ENCODE measurements at places on chromosomes 4 and X. TPM values are rescaled to one million over a fixed set of nuclear protein-coding genes. Genes with fewer than 3 reads are reported as not detected.
A peak's percentile ranks its signal among the peaks of the same experiment; 100 is the strongest.

DNA sequence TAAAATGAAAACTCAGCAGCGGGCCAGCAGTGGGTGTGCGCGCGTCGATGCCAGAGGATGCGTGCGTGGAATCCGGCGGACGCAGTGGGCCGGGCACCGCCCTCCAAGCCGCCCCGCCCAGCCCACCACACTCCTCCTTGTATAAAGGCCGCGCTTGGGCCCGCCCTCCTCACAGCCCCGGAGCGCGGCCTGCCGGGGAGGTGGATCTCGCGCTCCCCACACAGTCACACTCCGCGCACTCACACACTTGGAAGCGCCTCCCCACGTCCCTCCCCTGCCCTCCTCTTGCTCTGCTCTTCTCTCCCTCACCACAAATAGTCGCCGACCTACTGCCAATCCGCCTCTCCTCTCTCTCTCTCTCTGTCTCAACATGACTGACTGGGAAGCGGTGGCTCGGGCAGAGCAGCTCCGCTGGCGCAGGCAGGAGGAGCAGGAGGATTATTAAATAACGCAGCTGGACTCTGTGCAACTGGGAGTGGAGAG, at the start of gene CCSER1:
CCSER1 (plus strand) TSS at position 172 of the 483 bp plus-strand sequence.
- no peak for DNase-seq

The PLS3 gene
- 80.5 TPM for total RNA-seq

DNA sequence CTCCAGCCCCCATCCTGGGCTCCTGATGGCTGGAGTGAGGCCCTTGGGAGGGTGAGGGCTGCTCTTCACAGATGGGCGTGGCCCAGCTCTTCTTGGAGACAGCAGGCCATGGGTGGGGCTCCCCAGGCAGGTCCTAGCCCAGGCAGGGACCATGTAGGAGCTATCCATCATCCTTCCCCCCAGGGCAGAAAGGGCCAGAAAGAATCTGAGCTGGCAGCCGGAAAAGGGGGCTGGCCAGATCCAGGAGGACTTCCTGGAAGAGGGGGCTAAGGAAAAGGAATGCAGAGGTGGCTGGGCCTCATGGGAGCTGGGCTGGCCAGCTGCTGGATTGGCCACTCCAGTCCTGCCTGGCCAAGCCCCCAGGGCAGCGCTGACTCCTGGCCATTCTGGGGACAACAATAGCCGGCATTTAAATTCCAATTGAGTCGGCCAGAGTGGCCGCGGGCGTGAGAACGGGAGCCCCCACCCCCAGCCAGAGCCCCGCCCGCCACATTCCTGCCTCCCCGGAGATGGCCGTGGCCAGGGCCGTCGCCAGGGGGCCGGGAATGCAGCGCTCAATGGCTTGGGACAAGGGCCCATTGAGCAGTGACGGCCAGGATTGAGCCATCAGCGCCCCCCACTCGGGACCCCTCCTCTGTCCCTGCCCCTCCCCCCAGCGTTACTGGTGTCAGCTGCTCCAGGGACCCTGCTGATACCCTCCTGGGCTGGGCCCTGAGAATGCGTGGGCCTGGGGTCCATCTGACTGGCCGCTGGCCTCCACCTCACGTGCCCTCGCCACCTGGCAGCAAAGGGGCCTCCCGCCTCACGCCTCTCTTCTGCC, 15.1 kb upstream of the FGFR3 start:
- peak; percentile 88 for DNase-seq

- no peak for DNase-seq
These were observed 65.1 kb upstream of the CCDC160 start for GRCh38 chrX:134171661-134172587.

- DNase-seq = no peak
These were observed 46.2 kb downstream of the PDS5A start for GRCh38 chr4:39931441-39931901.

DNA sequence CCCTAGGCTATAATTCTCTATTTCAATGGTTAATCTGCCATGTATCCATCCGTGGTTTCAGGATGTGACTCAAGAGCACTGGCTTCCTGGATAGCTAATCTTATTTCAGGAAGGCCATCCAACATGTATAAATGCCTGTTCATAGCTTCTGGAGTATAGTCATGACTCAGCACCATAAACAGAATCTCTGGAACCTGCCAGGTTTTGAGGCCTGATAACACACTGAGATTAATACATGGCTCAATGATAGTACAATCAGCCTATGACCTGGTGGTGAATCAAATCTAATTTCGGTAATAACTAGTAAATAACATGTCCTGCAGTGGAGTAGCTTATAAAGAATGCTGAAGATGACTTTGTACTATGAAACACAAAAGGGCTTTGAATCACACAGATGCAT, 5.7 kb upstream of the IL13RA2 start:
- peak; percentile 52 for DNase-seq

- DNase-seq = peak; percentile 59
These were observed 294.1 kb downstream of the STIM2 start for GRCh38 chr4:27154706-27155105.

DNA sequence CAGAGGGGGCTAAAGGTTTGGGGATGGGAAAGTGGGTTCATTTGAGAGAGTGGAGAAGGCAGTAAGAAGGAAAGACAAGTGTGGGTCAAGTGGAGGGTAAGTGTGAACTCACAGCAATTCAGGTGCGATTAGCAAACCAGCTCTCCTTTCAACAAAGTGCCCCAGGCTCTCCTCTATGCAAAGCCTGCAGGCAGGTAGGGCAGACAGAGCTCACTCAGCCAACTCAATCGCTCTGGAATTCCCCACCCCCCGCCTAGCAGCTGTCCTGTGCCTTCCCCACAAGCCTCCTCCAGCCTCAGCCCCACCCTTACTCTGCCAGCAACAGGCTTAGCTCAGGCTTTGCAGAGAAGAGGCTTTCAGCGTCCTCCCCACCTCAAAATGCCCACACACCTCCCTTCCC, 14.8 kb upstream of the MAMLD1 start:
- DNase-seq = peak; percentile 29

The TMPRSS11A gene
- total RNA-seq = not detected

DNA sequence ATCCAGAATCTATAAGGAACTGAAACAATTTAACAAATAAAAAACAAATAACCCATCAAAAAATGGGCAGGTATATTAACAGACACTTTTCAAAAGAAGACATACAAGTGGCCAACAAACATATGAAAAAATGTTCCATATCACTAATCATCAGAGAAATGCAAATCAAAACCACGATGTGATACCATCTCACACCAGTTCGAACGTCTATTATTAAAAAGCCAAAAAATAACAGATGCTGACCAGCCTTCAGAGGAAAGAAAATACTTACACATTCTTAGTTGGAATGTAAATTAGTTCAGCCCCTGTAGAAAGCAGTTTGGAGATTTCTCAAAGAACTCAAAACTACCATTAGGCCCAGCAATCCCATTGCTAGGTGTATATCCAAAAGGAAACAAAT, 687.9 kb upstream of the AADAT start:
- DNase-seq = no peak

The MTMR8 gene
- not detected for total RNA-seq
